ENCODE measurements at places on chromosomes 11 and 22.

- DNase-seq, result no peak
These were observed 22.1 kb downstream of the LRFN4 start for GRCh38 chr11:66879000-66879399.

- DNase-seq, result no peak
These were observed 25.8 kb upstream of the FXYD6 start for GRCh38 chr11:117902001-117902845.

DNA sequence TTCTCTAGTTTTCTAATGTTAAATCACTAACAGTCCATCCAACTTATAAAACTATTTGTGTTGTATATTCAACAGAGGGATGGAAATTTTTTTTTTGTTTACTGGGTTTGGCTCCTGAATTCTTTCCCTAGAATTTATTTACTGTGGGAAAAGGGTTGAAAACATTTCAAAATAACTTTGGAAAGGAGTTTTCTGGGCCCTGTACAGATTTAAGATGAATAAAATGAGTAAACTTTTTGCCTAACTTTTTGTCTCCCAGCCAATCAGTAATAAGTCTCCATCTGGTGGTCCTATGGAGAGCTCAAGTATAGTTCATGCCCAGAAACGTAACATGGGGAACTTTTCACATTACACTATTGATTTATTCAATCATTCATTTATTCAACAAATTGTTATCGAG is 16.7 kb upstream of the PRSS23 start:
- DNase-seq, result no peak

GRCh38 chr11:105108247-105108646 is 31.3 kb downstream of the CARD18 start:
- no peak for DNase-seq

GRCh38 chr11:23288003-23288783 is 427.9 kb upstream of the CCDC179 start:
- DNase-seq, result no peak

DNA sequence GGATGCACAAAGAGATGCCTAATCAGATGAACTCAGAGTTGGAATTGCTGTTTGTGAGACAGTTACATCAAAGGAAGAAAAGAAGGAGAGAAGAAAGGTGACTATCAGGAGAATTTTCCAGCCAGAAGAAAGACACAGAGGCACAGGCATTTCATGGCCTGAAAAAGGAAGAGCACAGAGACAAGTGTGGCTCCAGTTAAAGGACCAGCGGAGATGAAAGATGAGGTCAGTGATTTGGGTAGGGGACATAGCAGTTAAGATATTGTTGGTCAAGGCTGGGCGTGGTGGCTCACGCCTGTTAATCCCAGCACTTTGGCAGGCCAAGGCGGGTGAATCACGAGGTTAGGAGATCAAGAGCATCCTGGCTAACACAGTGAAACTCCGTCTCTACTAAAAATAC is 3.4 kb upstream of the ZNF280A start:
- no peak for DNase-seq

- no peak for DNase-seq
These were observed 70.3 kb downstream of the KIRREL3 start for GRCh38 chr11:126930091-126930841.

DNA sequence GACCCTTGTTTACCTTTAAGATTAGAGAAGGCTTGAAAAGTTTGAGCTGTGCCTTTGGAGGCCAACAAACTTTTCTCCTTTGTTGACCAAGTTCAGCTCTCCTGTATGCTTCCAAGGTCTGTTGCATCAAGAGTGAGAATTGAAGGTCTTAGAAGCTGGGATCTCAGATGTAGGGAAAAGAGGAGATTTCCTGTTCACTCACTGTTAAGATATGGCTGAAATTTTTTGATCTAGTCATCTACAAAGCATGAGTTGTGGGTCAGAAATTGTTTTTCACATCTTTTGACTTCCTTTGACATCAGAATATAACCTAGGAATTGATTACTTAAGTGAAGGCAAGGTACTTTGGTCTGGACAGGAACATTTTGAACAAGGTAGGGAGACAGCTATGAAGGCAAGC is 12.1 kb downstream of the OR51B4 start:
- no peak for DNase-seq

DNA sequence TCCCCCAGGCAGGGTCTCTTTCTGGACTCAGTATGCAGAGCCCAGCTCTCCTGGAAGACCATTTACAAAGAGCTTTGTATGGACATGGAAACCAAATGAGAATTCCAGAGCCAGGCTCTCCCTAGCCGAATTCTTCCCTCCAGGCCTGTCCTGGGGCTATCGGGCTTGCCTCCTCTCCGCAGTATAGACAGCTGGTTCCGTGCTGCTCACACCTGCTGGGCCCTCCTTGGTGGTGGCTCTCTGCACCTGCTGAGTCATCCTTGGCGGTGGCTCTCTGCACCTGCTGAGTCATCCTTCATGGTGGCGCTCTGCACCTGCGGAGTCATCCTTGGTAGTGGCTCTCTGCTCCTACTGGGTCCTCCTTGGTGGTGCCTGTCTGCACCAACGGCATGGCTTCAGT is 743.5 kb downstream of the BRD1 start:
- no peak for DNase-seq

DNA sequence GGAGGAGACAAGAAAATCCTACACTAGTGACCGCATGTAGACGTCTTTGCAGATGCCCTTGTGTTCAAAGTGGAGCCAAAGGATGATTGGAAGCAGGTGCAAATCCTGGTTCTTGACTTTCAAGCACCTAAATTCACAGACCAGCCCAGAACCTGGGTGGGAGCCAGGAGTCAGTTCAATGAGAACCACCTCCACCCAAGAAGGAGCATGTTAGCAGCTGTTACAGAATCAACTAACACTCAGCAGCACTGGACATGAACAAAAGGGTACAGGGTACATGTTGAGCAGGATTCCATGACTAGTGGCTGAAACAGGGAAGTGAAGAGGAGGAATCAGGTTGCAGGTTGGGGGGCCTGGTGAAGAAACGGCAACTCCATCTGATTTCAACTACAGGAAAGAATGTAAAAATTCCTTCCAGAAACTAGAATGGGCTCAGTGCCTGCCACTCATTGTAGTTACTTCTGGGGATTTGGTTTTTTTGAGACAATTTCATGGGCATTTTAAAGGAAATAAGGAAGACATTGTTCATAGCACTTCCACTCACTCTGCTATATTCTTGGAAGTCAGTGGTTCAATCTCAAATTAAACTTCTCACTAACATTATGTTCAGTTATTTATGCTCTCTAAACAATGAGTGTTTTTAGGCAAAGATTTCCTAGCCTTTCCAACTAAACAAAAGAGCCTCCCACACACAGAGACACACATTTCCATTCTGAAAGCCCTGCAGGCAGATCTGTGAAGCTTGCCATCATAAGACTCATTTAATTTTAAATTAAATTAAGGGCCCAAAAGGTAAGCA is 173.3 kb downstream of the CADM1 start:
- DNase-seq, result no peak

DNA sequence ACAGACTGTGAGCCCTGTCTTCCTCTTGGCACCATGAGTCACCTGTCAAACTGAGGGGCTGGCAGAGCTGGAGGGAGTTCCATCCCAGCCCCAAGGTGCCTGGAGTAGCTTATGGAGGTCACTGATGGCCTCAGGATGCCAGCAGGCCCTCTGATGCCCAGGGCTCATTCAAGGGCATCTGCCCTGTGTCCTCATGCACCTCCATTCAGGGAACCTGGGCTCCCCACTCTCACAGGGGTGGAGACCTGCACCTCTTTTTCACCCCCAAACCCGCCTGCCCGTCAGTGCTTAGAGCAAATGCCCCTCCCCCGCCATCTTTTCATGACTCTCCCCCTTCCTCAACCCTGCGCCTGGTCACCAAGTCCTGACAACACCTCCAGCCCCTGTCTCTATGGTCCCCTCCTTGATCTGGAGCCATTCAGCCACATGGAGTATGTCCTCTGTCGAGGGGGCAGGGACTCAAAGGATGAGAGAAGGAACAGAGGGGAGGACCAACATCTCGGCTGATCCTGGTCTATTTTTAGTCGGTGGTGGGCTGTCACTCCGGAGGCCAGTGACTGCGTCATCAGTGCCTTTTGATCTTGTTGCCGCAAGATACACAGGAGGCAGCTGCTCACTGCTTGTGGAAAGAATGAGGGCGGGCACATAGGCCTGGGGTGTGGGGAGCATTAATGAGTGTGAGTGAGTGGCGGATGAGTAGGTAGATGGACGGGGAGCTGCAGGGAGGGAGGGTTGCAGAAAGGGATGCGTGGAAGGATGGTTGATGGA is 72.2 kb downstream of the CDKN1C start:
- peak; percentile 19 for DNase-seq

GRCh38 chr22:36853407-36854099 is 7.3 kb upstream of the NCF4 start:
- DNase-seq, result peak; percentile 93

DNA sequence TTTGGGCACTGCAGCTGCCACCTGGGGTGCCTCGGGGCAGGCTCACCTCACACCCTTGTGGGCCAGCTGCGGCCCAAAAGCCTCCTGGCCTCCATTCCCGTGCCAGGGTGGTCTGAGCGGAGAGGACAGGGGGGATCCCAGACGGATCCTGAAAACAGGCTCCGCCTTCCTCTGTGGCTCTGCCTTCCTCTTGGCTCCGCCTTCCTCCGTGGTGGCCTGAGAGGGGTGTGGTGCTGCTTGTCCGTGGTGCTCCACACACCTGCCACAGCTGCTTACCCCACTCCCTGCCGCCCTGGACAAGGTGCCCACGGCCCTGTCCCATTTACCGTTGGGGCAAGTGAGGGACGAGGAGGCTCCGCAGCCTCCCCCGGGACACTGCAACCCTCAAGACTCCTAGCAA is 23.2 kb upstream of the KCNQ1OT1 start:
- no peak for DNase-seq

All from stimulated activated naive CD8-positive, alpha-beta T cell treated with anti-CD3 and anti-CD28 coated beads, Interleukin-15, amount 100 ng/mL, for 72 hours (primary cell).